Psoas muscle (tissue), 8 donors: ENCODE measurements at places on chromosomes 12 and 14. TPM values are rescaled to one million over a fixed set of nuclear protein-coding genes. Genes with fewer than 3 reads are reported as not detected.

DNA sequence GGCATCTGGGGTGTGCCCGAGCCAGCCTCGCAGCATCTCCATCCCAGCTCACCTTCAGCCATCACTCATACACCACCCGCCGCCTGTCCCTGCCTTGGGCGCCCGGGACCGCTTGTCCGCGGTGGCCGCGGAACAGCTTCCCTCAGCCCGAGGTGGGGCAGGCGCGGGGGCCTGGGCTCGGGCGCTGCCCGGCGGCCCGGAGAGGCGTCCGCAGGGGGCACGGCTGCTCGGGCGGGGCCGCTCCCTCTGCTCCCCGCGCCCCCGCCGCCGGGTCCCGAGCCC is 430 bp downstream of the SLC41A2 start:
- H3K27me3 ChIP-seq, result peaks cover 2% of the 10 kb centered on the region
- peaks cover 7% of the 10 kb centered on the region for H3K4me1 ChIP-seq
- no peak overlapping the region for H3K27ac ChIP-seq
- peak; percentile 38 for DNase-seq
- no peaks in the 10 kb centered on the region for H3K36me3 ChIP-seq

GRCh38 chr12:90013409-90013808 is 304.8 kb upstream of the ATP2B1 start:
- DNase-seq, result no peak
- H3K4me1 ChIP-seq, result no peaks in the 10 kb centered on the region
- H3K36me3 ChIP-seq, result no peaks in the 10 kb centered on the region
- H3K4me3 ChIP-seq, result no peak overlapping the region
- no peaks in the 10 kb centered on the region for H3K27me3 ChIP-seq

DNA sequence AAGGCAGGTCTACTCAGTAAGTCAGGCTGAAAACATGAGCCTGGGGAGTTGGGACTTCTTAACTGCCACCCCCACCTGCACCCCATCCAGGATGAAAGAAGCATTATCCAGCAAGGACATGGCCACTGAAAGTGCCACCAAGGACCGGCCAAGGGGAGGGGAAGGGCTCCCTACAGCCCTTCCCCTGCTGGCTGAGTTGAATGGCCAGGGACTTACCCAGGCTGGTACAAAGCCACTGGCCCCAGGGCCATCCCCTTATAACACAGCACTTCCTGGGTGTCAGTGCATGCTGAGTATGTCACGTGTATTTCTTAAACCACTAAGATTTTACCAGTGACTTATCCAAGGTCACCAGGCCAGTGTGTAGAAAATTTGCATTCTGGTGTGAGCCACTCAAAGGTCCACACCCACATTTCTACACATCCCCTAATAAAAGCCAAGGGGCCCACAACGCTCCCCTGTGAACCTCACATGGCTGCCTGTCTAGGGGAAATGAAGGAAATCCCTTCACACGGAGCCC is 29.3 kb upstream of the ZFP36L1 start:
- H3K4me3 ChIP-seq, result no peak overlapping the region
- no peaks in the 10 kb centered on the region for H3K36me3 ChIP-seq
- H3K4me1 ChIP-seq, result no peaks in the 10 kb centered on the region
- H3K27me3 ChIP-seq, result no peaks in the 10 kb centered on the region

TMEM132D gene
- not detected for total RNA-seq

PPP4R3A gene
- total RNA-seq, result 50.6 TPM

GRCh38 chr12:27480016-27480415 is 33.5 kb downstream of the SMCO2 start:
- H3K36me3 ChIP-seq, result no peaks in the 10 kb centered on the region
- no peak overlapping the region for H3K27ac ChIP-seq
- DNase-seq, result no peak

- no peaks in the 10 kb centered on the region for H3K27me3 ChIP-seq
- H3K36me3 ChIP-seq, result no peaks in the 10 kb centered on the region
- no peak overlapping the region for H3K4me3 ChIP-seq
- DNase-seq, result no peak
Observed at GRCh38 chr12:90902596-90902995, 52.4 kb downstream of the CCER1 start.

RASAL1 gene
- total RNA-seq, result 0.89 TPM

DNA sequence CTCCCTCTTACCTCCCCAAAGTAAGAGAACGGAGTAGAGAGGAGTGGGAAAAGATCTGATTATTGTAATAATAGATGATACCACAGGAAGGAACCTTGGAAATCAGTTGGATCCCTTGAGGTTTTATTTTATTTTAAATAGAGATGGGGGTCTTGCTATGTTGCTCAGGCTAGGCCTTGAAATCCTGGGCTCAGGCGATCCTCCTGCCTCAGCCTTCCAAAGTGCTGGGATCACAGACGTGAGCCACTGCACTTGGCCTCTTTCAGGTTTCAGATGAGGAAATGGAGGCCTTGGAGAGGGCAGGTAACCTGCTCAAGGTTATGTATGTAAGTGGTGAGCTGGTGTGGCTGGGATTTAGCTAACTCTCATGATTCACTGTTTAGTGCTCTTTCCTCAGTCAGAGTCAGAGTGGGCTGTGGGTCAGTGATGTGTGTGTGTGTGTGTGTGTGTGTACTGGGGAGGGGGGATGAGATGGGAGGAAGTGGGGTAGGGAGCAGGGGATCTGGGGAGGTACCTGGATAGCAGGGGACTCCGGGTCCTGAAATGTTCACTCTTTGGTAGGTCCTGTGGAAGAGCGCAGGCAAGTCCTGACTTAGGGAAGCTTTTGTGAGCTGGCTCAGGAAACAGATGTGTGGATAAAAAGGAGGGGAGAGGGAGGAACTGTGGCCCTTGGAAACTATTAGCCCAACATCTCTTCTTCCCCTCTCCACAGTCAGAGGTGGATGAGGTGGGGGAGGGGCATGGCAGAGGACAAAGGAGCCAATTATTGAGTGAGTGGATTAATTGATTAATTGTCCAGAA is 4.7 kb upstream of the CISTR start:
- no peaks in the 10 kb centered on the region for H3K36me3 ChIP-seq
- peak overlapping the region; percentile 23 for H3K27ac ChIP-seq
- H3K27me3 ChIP-seq, result peaks cover 17% of the 10 kb centered on the region
- H3K4me3 ChIP-seq, result peak overlapping the region; percentile 4
- H3K4me1 ChIP-seq, result peaks cover under 1% of the 10 kb centered on the region

DNA sequence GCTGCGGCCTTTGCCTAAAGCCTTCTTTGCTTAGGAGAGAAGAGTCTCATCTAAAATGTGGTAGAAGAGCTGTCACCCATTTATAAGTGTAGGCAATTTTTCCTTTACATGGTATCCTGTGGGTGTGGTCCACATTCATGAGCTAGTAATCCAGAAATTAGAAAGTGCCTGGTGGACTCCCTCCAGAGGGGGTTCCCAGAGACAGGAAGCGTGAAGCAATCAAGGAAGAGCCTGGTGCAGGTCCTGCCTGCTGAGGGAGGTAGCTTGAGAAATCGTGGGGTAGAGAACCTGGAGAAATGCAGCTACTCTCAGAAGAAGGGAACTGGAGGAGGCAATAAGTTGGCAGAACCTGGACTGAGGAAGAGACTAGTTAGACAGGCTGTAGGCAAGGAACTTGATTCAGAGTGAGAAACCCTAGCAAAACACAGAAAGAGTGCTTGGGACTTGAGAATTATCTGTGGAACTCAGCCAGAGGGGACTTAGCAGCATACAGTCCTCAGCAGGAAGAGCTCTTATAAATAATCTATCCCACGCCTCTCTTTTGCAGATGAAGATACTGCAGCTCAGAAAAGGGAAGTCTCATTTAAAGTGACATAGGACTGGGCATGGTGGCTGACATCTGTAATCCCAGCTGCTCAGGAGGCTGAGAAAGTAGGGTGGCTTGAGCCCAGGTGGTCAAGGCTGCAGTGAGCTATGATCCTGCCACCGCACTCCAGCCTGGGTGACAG is 182.4 kb upstream of the CCND2 start:
- no peak for DNase-seq
- no peaks in the 10 kb centered on the region for H3K4me1 ChIP-seq
- peaks cover 2% of the 10 kb centered on the region for H3K27me3 ChIP-seq
- no peak overlapping the region for H3K4me3 ChIP-seq
- no peak overlapping the region for H3K27ac ChIP-seq

DNA sequence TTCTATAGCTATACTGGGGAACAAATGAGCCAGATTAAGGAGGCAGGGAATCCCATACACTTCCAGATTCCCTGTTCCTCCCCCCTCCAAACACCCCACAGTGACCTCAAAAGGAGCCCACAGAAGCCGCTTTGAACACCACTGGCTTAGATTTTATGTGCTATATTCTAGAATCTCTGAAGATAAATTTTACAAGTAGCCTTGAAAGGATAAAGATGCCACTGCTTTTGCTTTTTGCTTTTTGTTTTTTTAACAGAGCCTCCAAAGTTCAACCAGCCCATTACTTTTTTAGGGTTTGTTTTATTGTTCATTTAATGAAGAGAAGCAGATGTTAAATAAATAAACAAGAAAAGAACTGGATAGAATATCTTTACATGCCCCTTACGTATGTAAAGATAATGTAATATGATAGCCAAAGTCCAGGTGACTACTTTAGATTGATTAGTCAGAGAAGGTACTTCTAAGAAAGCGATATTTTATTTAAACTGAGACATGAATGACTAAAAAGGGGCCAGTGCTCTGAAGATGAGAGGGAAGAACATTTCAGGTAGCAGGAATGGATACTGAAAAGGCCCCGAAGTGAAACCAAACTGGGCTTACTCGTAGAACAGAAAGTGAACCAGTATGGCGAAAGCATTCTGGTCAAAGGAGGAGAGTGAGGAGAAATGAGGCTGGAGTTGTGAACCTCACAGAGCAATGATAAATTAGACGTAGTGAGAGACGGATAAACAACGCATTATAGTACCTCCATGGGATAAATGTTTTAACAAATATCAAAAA is 44.6 kb downstream of the DUSP6 start:
- H3K4me3 ChIP-seq, result no peak overlapping the region
- H3K4me1 ChIP-seq, result no peaks in the 10 kb centered on the region
- no peak overlapping the region for H3K27ac ChIP-seq
- no peak for DNase-seq

FAM186B gene
- 0.44 TPM for total RNA-seq

GRCh38 chr14:35425850-35426249 is 21.3 kb upstream of the NFKBIA start:
- H3K27me3 ChIP-seq, result peaks cover 2% of the 10 kb centered on the region
- no peak overlapping the region for H3K27ac ChIP-seq
- no peaks in the 10 kb centered on the region for H3K4me1 ChIP-seq

PPM1H gene
- 2.9 TPM for total RNA-seq

SLC7A8 gene
- 33.2 TPM for total RNA-seq

- peak overlapping the region; percentile 41 for H3K27ac ChIP-seq
- no peaks in the 10 kb centered on the region for H3K27me3 ChIP-seq
- H3K4me3 ChIP-seq, result no peak overlapping the region
- H3K36me3 ChIP-seq, result no peaks in the 10 kb centered on the region
- no peak for DNase-seq
Observed at GRCh38 chr12:58310809-58311622, 369.6 kb downstream of the ATP23 start.

FOXM1 gene
- total RNA-seq, result 0.59 TPM

GRCh38 chr12:68163560-68164081 is 4.1 kb upstream of the IFNG start:
- H3K27me3 ChIP-seq, result no peaks in the 10 kb centered on the region
- H3K27ac ChIP-seq, result no peak overlapping the region
- H3K4me1 ChIP-seq, result no peaks in the 10 kb centered on the region

DNA sequence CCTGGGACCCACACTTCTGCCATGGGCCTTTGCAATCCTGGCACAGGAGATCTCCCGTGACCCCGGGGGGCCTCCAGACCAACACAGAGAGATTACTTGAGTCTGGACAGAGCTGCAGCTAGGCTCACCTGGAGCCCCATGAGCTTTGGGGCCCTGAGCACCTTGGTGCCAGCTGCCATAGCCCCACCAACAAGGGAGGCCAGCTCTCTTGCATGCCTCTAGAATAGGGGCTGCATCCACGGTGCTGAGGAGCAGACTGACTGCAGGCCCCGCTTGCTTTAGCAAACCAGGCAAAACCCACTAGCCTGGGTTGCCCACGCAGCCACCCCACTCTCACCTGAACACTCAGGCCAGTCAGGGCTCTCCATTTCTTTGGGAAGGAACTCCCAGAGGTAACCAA is 3.7 kb upstream of the OR4N2 start:
- no peak overlapping the region for H3K27ac ChIP-seq
- H3K36me3 ChIP-seq, result no peaks in the 10 kb centered on the region
- H3K4me1 ChIP-seq, result no peaks in the 10 kb centered on the region
- no peak overlapping the region for H3K4me3 ChIP-seq
- no peak for DNase-seq

DNA sequence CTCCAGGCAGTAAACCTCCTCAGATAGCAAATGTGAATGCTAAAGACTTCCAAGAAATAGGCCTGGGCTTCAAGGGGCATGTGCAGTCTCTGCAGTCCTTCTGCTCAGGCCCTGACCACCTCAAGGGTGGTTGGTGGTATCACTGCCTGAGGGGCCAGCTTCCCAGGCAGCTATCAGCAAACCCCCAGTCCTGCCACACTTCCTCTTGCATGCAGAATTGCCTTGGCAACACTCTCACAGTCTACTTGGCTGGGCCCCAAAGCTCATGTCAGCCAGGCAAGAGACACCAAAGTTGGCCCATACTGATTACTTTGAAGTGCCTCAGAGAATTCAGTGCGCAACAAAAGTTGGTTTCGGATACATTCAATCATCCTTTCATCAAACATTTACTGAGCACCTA is 3.5 kb upstream of the ASB8 start:
- H3K4me1 ChIP-seq, result peaks cover 47% of the 10 kb centered on the region
- H3K27ac ChIP-seq, result peak overlapping the region; percentile 88
- no peaks in the 10 kb centered on the region for H3K27me3 ChIP-seq
- no peak overlapping the region for H3K4me3 ChIP-seq
- DNase-seq, result no peak
- H3K36me3 ChIP-seq, result no peaks in the 10 kb centered on the region

CNOT2 gene
- 28.5 TPM for total RNA-seq

DNA sequence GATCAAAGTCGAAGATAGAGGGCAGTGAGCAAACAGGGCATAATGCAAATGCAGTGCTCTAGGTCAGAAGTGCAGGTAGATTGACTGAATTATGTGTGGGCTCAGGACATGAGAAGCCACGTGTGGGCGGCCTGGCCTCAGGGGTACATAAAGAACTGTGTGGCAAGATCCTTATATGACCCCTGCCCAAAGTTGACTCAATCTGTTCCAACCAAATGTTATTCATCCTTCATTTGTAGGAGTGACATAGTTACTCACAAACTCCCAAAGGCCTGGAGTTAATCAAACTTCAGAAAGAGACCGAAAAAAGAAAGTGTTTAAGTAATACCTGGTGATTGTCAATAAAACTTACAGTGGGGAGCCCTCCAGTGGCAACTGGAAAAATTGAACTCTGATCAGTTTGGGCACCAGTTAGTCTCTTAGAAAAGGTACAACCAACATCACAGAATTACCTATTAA is 150.4 kb upstream of the FAR2 start:
- H3K27ac ChIP-seq, result no peak overlapping the region
- DNase-seq, result no peak
- H3K4me1 ChIP-seq, result no peaks in the 10 kb centered on the region
- H3K27me3 ChIP-seq, result no peaks in the 10 kb centered on the region
